Activated T-cell treated with anti-CD3 and anti-CD28 coated beads for 4 hours (primary cell): ENCODE measurements at places on chromosomes 1 and 21.
A peak's percentile ranks its signal among the peaks of the same experiment; 100 is the strongest.

DNA sequence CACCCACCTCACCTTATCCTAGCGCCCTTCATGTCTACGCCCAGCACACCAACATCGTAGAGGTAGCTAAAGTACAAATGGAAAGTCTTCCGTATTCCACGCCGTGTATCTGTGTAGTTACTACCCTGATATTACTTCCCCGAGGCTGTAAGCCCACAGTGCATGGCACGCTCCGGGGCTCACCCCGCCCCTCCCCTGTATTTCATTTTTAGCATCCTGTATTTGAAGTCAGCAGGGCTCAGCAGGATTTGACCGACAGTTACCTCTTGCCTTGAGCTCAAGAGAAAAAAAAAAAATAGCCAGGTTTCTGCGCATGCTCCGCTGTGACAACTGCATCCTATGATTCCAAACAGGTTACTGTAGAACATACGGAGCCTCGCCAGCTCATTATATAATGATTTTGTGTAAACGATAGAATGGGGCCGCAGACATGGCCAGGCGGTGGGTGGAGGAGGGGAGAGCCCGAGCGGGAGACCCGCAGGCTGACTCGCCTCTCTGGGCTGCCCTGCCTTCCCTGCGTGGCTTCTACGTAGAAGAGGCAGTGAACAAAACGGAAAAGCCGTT lies 1.3 kb downstream of the ABCG1 start:
- no peak for DNase-seq

DNA sequence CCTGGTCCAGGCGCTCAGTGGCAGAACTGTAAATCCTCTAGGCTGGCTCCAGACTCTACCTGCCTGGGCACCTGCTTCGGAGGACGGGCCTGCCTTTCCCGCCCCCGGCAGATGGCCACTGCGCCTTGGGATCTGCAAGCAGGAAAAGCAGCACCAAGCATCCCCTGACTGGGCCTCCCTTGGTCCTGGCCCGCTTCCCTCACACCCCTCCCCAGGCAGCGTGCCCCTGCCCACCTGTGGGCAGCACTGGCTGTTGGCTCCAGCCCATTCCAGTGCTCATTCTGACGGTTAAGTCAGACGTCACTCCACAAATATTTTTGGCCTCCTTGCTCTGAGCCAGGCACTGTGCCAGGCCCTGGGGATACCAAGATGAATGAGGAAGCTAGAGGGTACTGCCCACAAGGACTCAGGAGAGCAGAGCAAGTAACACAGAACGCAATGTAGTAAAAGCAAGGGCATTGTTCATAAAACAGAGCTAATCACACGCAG lies 22.0 kb upstream of the BLACAT1 start:
- no peak for DNase-seq

GRCh38 chr1:248372394-248372793 lies 3.2 kb upstream of the OR2T6 start:
- DNase-seq: no peak

- no peak for DNase-seq
These were observed 66.5 kb downstream of the AK4 start for GRCh38 chr1:65214340-65215027.

GRCh38 chr21:17461014-17461413 lies 51.8 kb upstream of the CXADR start:
- no peak for DNase-seq

GRCh38 chr1:9110669-9111356 lies 18.1 kb downstream of the GPR157 start:
- DNase-seq: peak; percentile 74

DNA sequence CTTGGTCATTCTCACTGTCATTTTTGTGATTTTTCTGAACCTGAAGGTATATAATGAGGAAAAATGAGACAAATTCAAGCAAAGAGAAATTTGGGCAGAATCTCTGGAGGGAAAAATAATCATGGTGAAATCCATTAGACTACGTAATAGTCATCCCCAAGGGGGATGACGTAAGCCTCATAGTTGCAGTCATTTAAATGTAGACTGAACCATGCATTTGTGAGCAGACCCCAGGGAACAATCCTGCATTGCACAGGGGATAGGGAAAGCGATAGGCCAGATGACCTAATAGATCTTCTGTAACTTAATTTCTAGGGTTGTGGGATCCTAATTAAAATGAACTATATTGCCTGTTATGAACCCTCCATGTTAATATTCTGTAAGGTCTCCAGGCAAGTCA lies 167.4 kb upstream of the C1orf21 start:
- no peak for DNase-seq

DNA sequence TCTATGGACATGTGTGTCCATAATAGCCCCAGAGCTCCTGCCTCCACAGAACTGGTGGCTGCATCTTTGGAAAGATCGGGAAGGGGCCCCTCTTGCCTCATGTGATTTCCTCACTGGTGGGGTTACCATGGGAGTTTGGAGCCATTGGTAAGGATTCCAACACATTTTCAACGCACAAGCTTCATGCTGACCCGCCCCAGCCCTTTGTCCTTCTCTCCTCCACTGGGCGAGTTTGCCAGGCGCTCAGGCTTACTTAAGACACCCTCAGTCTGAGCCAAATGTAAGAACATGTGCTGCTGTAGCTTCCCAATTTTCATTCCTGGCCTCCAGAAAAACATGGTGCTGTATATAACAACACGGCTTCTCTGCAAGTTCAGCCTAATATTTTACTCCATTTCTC lies 72.4 kb downstream of the ATP5PO start:
- DNase-seq: no peak

GRCh38 chr1:157106813-157107189 lies 7.2 kb upstream of the ETV3L start:
- no peak for DNase-seq

- DNase-seq: no peak
These were observed 8.8 kb upstream of the UAP1 start for GRCh38 chr1:162552684-162553252.

DNA sequence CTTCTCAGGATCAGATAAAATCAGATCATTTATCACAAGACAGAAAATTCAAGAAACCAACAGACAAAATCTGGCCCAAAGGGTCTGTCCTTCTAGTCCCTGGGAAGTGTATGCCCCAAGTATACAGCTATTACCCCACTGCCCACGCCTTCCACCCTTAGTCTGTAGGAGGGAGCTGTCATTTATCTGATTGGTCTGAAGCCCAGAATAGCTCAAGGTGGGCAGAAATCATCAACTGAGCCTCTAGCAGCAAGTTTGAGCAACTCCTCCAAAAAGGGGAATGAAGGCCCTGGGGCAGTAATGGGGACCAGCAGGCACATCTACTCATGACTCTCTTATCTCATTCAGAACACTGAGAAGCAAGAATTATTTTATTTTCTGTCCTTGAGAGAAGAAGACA lies 126.9 kb downstream of the MATN1 start:
- no peak for DNase-seq

DNA sequence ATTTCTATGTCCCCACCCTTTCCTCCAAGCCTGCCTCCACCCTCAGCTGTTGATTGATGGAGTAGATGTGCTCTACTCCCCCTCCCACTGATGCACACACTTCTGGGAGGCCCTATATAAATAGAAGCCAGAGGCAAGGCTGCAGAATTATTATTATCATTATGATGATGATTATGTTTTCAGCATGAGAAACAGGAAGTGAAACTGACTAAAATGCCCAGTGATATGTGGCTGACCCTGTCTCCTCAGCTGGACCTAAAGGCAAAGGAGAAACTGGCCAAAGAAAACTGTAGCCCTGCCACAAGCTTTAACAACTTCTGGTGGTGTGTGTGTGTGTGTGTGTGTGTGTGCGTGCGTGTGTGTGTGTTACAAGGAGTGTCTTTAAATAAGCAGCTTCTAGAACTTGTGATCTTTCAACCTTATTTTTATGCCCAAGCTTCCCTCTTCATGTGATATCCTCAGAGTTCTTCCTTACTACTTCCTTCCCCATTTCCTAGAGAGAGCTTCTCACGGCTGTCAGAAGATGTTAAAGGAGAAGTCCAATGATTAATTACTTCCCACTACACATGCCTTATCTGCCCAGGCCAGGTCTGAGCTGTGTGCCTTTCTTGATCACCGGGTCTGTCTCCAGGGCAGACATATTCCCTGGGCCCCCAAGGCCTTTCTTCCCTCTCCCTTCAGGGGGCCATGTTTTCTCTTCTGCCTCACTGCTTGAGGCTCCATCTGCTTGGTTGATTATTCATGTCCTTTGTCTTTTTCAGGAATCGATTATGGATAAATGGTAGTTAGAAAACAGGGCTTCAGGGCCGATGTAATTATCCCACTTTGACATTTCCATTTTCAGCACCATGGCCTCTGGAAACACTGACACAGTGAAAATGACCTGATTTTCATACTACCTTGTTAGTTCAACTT lies 11.6 kb upstream of the MAPKAPK2 start:
- no peak for DNase-seq

- DNase-seq: no peak
These were observed 12.4 kb downstream of the KCNQ4 start for GRCh38 chr1:40795811-40796586.

GRCh38 chr1:99603699-99604560 lies 42.0 kb upstream of the PALMD start:
- no peak for DNase-seq

DNA sequence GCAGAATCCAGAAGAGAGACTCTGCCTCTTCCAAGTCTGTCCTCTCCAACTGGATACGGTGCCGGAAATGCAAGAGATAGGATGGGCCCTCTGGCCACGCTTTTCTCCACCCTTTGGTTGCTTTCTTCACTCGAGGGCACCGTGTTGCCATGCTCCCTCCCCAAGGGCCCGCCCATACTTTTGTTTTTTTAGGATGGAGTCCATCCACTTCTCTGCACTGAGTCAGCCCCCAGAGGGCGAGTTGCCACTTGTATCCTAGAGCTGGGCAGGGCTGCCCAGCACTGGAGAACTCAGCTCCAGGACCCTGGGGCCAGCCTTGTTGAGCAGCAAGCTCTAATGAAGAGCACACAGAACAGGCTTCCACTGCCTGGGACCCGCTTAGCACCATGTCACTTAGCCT lies 25.5 kb downstream of the IFNGR2 start:
- DNase-seq: no peak

DNA sequence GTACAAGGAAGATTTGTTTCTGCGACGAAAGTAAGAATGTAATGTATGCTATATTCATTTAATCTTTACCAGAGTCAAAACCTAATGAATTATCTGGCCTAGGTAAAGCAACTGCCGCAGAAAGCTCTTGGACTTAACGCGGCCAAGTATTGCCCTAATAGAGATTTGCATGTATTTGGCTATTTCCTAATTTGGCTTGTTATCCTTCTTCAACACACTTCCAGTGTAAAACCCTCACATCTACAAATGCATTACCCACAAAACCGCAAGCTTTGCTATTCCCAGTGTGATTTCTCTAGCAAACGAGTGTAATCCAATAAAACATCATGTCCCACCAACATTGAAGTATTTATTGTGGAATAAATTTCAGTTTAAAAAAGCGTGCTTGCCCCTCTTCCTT lies 123.8 kb upstream of the LMO4 start:
- no peak for DNase-seq

DNA sequence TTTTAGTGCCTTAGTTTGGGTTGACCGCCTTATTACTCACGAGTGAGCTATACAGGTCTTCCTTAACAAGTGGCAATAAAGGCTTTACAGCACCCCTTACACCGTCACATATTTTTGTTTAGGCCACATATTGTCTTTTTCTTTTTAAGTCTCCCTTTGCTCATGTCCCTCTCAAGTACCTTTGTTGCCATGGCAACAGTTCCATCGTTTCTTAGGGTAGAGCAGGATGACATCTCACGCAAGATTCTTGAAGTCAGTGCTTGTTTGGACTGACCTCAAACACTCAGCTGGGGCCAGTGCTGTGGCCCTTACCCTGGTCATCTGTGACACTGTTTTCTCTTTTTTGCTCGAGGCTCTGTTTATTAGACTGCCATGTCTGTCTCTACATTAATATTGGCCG lies 69.8 kb downstream of the PBX1 start:
- DNase-seq: no peak

DNA sequence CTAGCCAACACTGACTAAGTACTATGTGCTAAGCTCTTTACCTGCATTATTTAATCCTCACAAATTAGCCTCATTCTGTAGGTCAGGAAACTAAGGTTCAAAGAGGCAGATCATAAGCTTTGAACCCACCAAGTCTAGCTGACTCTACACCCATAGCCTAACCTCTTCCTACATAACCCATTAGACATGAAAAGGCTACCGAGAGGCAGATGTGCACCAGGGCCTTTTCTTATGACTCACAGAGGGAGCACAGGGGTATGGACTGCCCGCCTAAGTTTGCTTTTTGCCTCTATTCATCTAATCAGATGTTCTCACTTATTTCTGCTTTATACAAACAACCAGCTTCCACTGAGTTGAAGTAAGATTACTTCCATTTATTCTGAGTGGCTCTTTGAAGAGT lies 31.5 kb downstream of the LBR start:
- DNase-seq: no peak

DNA sequence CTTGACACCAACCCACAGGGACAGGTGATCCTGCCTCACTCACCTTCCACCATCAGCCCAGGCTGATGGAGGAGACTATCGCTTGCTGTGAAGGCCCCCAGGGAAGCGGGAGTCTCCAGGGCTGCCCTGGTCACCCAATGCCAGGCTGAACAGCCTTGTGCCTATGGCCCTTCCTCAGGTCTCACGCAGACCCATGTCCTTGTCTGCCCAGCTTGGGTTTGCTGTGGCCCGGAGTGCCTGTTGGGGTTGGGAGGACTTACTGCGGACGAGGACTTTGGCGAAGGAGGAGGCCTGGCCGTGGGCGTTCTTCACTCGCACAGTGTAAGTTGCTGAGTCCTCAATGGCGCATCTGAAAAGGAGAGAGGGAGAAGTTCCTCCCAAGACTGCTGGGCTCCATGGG lies 14.3 kb downstream of the MYOM3 start:
- no peak for DNase-seq

DNA sequence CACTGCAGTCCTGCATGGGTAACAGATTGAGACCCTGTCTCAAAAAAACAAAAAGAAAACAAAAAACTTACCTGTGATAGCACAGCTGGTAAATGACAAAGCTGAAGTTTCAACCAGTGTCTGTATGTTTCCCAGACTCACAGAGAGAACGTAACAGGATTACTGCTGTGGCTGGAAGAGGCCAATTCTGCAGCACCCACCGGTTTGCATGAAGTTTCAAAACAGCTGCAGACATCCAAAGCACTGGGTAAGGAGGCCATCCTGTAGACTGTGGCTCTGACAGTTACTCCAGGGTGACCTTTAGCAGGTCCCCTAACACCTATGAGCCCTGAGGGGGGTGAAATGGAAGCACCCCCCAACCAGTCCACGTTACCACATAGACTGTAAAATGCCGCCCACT lies 7.5 kb downstream of the ID3 start:
- DNase-seq: no peak

- DNase-seq: no peak
These were observed 37.8 kb downstream of the RABGAP1L start for GRCh38 chr1:174197088-174197487.

- DNase-seq: no peak
These were observed 57.1 kb downstream of the DDAH1 start for GRCh38 chr1:85407746-85408377.
